ENCODE measurements at places on chromosomes 2 and 18.

DNA sequence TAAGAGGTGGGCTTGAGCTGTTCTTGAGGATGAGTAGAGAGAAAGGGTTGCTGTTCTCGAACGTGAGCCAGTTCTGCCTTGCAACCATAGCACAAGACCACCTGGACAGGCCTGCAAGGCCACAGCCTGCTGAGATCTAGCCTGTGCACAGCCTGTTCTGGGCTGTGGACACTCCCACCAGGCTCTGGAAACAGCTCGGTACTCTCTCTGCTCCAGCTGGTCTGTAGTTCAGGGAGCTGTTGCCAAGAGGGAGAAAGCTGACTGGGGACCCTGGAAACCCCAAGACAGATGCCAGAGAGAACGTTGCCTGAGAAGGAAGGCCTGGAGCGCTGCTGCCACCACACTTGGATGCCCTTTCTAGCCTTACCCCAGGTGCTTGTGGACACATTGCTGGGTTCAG lies 69.8 kb downstream of the CTIF start:
- peak; percentile 18 for DNase-seq

DNA sequence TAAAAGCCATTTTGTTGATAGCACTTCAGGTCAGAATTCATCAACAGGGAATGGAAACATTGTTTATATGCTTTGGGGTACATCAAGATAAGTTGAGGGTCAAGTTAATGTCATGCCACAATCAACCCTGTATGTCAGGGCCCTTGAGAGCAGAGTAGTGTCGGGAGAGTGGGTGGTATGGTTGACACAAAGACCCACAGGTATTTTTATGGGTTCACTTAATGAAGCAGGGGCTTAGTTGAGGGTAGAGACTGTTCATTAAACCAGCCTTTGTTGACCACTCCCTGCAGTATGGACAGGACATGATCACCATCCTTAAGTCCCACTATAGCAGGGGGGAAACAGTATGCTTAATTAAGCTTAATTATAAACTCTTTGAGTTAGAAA lies 5.7 kb downstream of the RPL37A start:
- DNase-seq: no peak

DNA sequence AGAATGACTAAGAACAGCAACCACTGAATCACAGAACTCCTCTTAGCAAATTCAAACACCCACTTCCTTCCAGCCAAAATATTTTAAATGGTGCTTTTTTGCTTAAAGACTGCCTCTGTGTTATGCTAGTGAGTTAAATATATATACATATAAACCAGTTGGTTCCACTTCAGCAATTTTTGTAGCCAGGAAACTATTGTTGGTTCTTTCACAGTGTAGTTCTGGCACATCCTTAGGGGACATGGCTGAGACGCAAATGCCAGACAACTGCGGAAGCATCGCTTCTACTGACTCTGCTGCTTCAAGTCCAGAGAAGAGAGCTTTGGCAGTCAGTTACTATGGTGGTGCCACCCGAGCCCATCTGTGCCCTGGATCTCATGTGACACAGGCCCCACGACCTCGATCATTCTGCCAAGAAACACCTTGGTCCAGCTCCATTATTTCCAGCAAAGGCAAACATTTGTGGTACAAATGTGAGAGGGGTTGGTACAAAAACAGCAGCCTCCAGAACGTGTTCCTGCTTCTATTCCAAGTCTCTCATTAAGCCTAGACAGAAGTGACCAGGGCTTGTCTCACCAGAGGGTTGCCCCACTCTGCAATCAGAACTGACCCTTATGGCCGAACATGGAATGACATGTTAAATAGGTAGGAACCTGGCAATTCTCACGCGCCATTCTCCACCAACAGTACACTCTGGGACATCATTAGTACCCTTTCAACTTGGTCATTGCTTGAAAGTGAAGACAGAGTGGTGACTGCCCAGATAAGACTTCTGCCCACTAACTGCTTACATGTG lies 117.8 kb upstream of the NRP2 start:
- DNase-seq: no peak

DNA sequence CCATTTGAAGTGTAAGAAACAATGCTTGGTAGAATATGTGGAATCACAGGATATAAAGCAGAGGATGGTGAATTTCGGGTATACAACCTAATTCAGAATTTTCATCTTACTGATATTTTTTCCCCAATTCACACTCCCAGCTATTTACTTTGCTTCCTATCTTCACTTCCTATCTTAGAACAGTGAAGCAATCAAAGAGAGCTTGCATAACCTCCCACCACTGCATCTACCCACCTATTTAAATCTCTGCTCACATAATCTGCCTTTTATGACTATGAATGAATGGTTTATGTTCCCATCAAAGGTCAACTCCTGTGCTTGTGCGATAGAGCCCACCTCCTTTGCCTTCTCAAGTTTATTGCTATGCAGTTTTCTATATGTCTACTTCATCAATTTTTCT lies 3.3 kb downstream of the RMDN2 start:
- no peak for DNase-seq

GRCh38 chr18:26425148-26425531 lies 123.2 kb downstream of the KCTD1 start:
- no peak for DNase-seq

DNA sequence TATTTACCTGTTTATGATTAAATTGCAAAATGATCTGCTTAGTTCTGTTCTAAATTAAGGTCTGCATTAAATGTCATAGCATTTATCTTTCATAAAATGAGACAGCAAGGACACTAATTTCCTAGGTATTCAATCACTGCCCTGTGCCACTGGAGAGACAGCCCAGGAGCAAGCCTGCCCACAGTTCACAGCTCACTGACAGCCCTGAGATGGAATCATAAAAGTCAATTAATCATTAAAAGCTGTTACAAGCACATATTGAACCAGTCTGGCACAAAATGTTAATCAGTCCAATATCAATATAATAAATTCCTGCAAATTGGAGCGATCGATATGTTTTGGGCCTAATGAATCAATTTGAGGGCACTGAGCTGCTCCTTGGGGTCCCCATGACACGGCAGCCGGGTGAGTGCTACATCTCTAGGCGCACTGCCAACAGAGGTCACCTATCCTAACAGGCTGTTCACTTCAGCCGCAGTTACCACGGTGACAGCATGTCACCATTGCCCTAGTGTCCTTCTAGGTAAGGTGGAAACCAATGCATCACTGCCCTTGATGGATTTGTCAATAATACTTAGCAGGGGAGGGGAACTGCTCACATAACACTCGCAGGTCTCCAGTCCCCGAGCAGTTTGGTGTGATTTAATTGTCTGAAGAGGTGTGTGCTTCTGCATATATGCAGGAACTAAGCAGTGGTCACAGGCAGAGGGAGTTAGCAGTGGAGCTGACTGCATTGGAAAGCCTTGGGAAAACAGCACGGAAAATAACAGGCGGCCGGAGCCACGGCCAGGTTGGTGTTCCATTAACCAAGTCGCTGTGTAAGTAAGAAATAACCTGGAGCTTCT lies 47.3 kb downstream of the POU3F3 start:
- no peak for DNase-seq

- DNase-seq: no peak
Measured at GRCh38 chr2:183227176-183227575, 102.9 kb downstream of the NUP35 start.

- DNase-seq: no peak
Measured at GRCh38 chr2:22912398-22912797, 472.6 kb upstream of the KLHL29 start.

GRCh38 chr2:197423307-197423706 lies 11.5 kb downstream of the SF3B1 start:
- DNase-seq: no peak

DNA sequence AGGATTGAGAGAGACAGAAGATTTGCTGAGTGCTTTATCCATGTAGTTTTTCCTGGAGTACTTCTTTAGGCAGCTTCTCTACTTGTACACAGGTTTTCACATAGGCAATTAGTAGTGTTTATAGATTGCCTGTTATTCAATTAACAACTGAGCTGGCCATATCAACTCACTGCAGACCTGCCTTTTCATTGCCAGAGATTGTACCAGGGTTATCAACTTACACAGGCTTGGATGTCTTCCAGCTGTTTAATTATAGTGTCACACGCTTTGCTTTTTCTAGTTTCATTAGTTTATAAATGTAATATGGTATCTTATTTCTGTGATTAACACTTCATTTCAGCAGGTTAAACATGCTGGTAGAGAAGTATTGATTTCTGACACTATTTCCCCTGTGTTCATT lies 125.9 kb downstream of the GPD2 start:
- DNase-seq: no peak

DNA sequence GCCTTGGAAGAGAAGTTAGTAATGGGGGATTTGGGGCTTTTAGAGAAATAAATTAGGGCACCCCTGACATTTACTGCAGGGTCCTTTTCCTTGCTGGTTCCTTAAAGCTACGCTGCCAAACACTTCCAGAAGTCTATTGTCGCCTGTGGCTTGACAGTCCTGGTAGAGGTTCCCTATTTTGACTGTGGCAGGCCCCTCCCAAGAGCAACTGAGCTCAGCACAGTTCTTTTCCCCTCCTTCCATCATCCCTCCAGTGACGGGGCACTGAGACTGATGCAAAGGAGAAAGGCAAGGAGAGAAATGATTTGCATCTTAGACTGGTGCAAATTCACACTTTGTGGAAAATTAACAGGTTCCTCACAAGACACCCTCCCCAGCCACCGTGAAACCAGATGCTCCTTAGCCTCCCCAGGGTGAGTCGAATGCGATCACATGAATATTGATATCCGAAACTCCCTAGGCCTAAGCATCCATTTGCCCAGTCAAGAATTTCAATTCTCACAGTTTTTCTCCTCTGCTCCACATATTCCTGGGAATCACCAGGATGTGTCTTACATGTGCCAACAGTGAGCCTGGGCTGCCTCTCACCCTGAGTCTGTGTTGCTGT lies 45.4 kb downstream of the RABL2A start:
- no peak for DNase-seq

Data from nucleus accumbens (tissue), 56 donors.